ENCODE measurements at places on chromosomes 1 and 21.

DNA sequence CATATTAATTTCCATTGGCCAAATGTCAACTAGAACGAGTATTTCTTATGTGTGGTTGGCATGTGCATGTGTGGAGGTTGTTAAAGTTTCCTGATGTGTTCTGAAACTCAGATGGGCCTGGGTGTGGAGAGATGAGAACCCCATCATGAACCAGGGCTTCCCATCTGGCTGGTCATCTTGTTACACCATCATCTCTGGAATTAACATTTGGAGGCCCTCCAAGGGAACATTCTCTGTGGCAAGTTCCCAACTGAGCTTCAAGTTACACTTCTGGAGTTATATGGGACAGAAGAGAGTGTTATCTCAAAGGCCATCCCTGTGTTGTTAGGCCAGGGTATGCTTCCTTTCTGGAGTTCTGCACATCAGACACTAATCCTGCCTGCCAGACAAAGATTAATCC, 183.6 kb downstream of the TTLL7 start:
- DNase-seq, result no peak

GRCh38 chr1:200558866-200559459, 61.6 kb downstream of the KIF14 start:
- peak; percentile 23 for DNase-seq

DNA sequence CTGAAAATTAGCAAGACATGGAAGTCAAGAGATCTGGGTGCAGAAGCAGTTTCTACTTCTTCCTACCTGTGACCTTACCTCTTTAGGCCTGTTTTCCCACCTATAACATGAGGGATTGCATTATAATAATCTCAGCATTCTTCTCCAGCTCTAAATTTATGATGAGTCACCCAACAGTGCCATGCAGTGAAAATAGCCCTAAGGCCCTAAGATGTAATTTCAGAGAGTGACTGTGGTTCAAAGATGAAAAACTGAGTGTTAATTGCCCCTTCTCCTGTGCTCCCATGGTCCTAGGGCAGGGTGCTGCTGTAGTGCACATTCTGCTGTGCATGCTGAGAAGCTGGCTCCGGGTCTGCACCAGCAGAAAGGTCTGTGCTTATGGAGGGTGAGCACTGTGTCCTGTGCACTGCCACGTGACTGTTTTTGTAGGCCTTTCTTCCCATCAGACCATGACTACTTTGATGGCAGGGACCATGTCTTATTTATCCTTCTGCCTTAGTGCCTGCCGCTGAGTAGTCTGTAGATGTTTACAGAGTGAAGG, 29.7 kb downstream of the JUN start:
- no peak for DNase-seq

- DNase-seq, result no peak
These were observed 269.9 kb downstream of the HLX start for GRCh38 chr1:221149111-221149510.

DNA sequence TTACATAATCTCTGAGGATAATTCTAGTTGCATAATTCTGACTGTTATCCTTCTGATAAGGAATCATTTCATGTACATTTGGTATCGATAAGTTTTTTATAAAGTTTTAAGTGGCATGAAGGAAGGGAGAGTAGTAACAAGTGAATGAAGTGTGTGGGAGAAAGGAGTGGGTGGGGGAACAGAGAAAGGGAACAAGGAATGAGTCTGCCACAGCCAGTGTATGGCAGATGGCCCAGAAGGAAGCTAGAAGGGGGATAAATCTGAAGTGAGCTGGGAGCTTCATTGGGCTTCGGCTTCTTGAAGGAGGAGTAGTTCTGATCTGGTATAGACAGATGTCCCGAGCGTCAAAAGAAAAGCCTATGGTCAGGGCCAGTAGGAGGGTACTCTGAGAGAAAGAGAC, 18.6 kb downstream of the ZBTB40 start:
- DNase-seq, result no peak

- DNase-seq, result peak; percentile 65
These were observed 68.0 kb downstream of the MEGF6 start for GRCh38 chr1:3543076-3544039.

GRCh38 chr1:76191561-76191960, 117.0 kb downstream of the ST6GALNAC3 start:
- DNase-seq, result no peak

- no peak for DNase-seq
These were observed 66.5 kb downstream of the ST3GAL3 start for GRCh38 chr1:43773821-43774220.

- DNase-seq, result peak; percentile 69
These were observed 466.1 kb downstream of the KCNT2 start for GRCh38 chr1:196142111-196142640.

GRCh38 chr1:82441402-82441801, 640.7 kb downstream of the ADGRL2 start:
- DNase-seq, result no peak

- DNase-seq, result peak; percentile 65
These were observed 425.5 kb downstream of the NUF2 start for GRCh38 chr1:163747261-163747660.

GRCh38 chr21:36022427-36023091, 37.8 kb downstream of the SETD4 start:
- no peak for DNase-seq

- no peak for DNase-seq
These were observed 11.1 kb downstream of the RNU1-2 start for GRCh38 chr1:16906873-16907272.

- peak; percentile 71 for DNase-seq
These were observed 8.8 kb downstream of the ADCY10 start for GRCh38 chr1:167905182-167905581.

All from neural progenitor cell (in vitro differentiated cells).